ENCODE measurements at places on chromosomes 4 and X. TPM values are rescaled to one million over a fixed set of nuclear protein-coding genes. Genes with fewer than 3 reads are reported as not detected.

Gene HSFX3
- total RNA-seq, result not detected

- DNase-seq, result no peak
These were observed 284.0 kb upstream of the FRG1 start for GRCh38 chr4:189656641-189657040.

DNA sequence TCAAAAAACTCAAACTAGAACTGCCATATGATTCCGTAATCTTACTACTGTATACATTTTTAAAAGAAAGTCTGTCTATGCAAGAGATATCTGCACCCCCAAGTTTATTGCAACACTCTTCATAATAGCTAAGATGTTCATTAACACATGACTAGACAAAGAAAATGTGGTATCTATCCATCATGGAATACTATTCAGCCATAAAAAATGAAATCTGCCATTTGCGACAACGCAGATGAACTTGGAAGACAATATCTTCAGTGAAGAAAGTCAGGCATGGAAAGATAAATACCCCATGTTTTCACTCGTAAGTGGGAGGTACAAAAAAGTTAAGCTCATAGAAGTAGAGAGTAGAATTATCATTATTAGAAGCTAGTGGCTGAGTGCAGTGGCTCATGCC, 87.3 kb upstream of the DHRSX start:
- DNase-seq, result no peak

Gene TNIP3
- 0.41 TPM for total RNA-seq

GRCh38 chr4:48261281-48261680, 8.4 kb downstream of the TEC start:
- DNase-seq, result no peak

GRCh38 chr4:1644891-1645657, 39.0 kb downstream of the FAM53A start:
- peak; percentile 32 for DNase-seq

Gene GNRHR
- total RNA-seq, result not detected

Gene GSPT2
- 3.4 TPM for total RNA-seq

Gene CYTL1
- not detected for total RNA-seq

DNA sequence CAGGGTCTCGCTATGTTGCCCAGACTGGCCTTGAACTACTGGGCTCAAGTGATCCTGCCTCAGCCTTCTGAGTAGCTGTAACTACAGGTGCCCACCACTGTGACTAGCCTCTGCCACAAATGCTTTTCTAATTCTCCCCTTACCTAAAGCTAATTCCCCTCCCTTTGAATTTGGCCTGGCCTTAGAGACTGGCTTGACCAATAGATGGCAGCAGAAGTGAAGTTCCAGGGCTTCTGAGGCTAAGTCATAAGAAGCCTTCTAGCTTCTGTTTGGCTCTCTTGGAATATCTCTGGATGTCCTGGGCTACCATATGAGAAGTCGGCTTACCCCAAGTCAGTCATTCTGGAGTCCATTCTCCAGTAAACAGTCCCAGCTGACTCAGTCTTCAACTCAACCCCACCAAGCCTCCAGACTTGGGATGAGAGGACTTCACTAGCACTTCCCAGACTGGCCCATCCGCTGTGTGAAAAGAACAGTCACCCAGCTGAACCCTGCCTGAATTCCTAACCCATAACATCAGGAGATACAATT, 61.0 kb downstream of the HPRT1 start:
- DNase-seq, result peak; percentile 23

Gene ATP1B4
- total RNA-seq, result not detected

Gene BDH2
- 54.0 TPM for total RNA-seq

DNA sequence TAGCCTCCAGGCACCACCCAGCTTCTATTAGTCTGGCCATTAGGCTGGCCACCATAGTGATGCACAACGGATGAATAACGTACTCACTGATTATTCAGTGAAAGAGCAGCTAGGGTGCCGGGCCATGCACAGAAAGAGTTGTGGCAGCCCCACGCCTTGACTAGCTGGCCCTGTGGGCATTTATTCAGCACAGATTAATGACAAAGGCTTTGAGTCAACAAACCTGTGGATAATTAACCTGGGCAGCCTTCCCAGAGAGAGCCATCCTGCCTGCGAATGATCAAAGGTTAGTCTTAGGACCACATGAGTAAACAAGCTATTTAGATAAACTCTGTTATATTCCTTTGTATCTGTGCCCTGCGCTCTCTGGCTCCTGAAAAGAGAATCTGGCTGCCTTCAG, 37.2 kb downstream of the MAP9 start:
- no peak for DNase-seq

GRCh38 chrX:155329293-155329692, 5.1 kb downstream of the CLIC2 start:
- DNase-seq, result no peak

Gene WAS
- 6.8 TPM for total RNA-seq

- no peak for DNase-seq
These were observed 345.8 kb upstream of the CASK start for GRCh38 chrX:42269186-42269585.

DNA sequence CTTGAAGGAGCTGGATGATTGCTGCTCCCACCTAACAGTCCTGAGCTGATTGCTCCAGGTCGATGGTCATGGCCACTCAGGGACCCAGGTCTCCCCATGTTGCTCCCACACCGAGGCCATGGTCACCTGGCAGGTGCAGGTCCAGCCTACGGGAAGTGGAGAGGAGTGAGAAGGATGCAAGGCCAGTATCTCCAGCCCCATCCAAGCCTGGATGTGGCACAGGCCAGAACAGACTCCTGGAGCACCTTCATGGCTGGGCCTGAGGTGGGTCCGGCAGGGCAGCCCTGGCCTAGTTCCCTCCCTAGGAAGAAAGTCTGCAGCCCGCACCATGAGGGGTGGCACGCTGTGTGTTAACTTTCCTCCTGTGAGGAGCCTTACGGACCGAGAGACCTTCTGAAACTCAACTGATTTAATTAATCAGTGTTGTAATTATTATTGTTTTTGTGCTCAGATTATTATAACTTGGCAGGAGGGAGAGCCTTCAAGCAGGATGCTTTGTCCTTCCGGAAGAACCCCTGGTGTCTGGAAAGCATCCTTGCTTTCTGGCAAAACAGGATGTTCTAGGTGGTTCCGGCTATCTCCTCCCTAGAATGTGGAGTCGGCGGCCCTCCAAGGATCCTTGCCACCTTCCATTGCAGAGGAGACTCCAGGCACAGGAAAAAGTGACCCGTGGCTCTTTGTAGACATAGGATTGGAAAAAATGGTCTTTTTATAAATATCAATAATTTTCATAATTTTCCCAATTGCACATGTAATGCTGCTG, 92.3 kb upstream of the ADRA2C start:
- DNase-seq, result no peak

DNA sequence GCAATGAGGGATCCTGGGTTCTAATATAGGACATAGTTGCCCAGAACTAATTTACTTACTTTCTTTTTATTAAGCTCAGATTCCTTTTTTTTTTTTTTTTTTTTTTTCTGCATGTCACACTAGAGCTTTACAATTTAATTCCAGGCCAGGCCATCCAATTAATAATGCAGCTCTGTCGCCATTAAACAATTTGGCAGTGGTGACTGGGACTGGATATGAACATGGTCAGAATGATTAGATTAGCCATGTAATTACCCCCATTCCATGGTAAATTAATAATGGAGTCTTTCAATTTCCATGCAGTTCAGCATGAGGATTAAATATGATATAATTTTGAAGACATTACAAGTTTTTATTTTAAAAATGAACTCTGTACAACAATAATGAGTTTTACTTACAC, 226.9 kb upstream of the ANXA3 start:
- no peak for DNase-seq

- no peak for DNase-seq
These were observed 230.2 kb upstream of the AGTR2 start for GRCh38 chrX:115940348-115940747.

GRCh38 chr4:183631577-183632198, 27.3 kb downstream of the RWDD4 start:
- no peak for DNase-seq

DNA sequence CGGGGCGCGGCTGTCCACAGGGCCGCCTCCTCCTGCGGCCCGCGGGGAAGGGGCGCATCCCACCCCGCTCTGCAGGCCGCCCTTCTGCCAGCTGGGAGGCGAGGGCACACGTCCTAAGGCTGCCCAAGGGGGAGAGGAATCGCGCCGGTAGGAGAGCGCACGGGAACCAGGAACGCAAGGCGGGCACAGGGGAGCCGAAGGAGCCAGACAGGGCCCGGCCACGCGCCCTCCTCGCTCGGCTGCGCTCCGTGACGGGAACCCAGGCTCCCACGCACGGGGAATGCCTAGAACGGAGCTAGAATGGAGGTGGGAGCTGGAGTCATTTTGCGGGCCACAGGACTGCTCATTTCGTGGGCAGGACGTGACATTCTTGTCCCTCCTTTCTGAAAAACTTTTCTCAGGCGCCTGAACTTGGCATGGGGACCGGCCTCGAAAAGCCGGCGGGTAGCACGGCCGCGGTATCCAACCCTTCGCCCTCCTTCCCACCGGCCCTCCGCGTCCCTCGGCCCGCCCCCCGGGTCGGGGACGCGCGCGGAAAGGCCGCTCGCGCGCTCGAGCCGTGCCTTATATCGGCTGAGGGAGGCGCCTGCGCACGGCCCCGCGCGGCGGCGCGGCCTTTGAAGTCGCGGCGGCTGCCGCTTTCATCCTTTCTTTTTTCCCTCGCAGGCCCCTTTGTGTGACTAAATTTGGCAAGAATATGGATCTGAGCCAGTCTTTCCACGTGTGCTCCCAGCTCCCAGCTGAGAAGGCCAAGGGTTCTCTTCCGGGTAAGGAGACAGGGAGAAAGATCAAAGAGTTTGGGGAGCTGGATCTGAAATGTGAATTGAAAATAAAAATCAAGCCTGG, 4.2 kb upstream of the LEF1 start:
- peak; percentile 50 for DNase-seq

DNA sequence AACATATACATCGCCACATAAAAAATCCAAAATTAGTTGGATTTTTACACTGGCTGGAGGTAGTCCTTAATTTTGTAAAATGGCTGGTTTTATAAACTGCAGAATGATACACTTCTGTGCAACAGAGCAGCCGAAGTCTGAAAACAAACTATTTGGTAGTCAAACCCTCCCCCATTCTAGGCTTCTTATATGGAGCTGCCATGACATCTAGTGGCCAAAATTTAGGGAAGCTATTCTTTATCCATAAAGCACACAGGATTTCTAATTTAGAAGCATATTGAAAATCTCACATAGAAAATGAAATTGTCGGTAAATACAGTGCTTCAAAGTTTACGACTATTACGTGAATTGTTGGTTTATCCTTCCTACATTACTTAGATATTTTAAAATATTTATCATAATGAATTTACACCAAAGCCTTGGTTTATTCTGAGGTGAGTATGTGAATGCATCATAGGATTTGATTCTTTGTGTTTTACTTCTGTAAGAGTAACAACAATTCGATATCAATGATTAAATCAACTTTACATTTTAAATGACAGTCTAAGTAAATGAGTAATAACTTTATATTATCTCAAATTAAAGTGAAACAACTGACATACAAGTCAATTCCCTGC, 113.4 kb upstream of the FAM241A start:
- peak; percentile 16 for DNase-seq

DNA sequence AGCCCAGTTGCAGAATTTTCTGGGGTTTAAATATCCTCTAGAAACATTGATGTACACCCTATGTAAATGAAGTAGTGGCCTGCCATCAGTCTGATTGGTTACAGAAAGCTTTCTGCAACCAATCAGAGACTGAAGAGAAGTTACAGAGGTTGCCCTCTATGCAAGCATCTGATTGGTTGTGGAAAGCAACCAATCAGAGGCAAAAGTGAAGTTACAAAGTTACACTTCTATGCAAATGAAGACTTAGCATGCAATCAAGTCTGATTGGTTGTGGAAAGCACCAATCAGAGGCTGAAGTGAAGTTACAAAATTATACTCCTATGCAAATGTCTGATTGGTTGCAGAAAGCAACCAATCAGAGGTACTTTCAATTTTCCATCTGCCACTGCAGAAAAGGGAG, 51.9 kb upstream of the USP9X start:
- DNase-seq, result no peak

GRCh38 chr4:119666653-119667091, 38.1 kb upstream of the PDE5A start:
- DNase-seq, result no peak

Gene HSD17B13
- not detected for total RNA-seq

DNA sequence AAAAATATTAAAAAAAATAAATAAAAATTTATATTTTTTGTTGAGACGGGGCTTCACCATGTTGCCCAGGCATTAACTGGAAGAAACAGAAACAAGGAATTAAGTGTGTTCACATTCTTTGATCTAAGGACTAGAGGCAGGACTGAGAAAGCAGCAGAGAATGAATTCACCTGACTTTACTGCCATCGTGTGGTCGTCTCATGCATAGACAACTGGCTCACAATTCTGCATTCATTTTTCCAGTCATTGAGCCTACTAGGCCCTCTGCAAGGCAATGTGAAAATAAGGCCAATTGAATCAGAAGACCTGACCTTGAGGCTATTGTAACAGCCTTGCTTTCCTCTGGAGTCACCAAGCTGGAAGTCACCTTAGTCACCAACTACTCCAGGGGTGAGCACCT, 37.4 kb downstream of the LHFPL1 start:
- DNase-seq, result peak; percentile 9

DNA sequence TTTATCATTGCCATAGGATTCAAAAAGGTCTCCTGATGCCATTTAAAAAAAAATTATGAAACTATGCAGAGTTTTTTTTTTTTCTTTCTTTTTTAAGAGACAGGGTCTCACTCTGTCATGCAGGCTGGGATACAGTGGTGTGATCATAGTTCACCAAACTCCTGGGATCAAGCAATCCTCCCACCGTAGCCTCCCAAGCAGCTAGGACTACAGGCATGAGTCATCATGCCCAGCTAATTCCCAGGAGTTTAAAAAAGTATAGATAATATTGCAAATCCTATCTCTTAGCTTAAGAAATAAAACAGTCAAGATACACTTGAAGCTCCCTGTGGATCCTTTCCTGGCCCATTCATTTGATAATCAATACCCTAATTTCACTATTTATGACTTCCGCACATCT, 58.6 kb upstream of the PRSS48 start:
- DNase-seq, result no peak

Gene CT45A10
- total RNA-seq, result not detected

Gene GRPEL1
- total RNA-seq, result 22.0 TPM
